ENCODE measurements at places on chromosomes 4 and X. TPM values are rescaled to one million over a fixed set of nuclear protein-coding genes. Genes with fewer than 3 reads are reported as not detected.

Gene CNOT6L
- total RNA-seq: 14.4 TPM

Gene CLCN5
- 5.9 TPM for total RNA-seq

Gene CXCL1
- total RNA-seq: not detected

Gene ANOS1
- total RNA-seq: under 0.01 TPM

Gene DGKK
- not detected for total RNA-seq

Gene PDGFRA
- 157 TPM for total RNA-seq

Gene ARHGAP36
- total RNA-seq: not detected

Gene NXF2B
- total RNA-seq: not detected

Gene CYLC1
- total RNA-seq: not detected

Gene ARMCX1
- total RNA-seq: 22.9 TPM

Gene PDE5A
- total RNA-seq: 567 TPM

DNA sequence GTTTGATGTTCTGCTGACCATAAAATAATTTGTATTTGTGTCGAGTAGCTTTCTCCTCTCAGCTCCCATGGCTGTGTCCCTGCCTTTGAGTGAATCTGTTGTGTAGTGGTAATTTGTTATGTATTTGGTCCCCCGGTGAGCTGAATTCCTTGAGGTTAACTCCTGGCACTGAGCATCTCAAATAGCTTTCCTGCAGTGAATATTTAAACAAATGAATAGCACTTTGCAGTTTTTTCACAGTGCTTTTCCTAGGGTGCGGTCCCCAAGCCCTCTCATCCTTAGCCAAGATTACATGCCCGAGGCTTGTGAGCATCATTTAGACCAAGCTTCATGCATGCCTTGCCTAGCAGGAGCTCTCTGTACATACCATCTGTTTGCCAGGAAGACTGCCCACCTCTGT lies 74.2 kb downstream of the CLDN34 start:
- DNase-seq: peak; percentile 8

DNA sequence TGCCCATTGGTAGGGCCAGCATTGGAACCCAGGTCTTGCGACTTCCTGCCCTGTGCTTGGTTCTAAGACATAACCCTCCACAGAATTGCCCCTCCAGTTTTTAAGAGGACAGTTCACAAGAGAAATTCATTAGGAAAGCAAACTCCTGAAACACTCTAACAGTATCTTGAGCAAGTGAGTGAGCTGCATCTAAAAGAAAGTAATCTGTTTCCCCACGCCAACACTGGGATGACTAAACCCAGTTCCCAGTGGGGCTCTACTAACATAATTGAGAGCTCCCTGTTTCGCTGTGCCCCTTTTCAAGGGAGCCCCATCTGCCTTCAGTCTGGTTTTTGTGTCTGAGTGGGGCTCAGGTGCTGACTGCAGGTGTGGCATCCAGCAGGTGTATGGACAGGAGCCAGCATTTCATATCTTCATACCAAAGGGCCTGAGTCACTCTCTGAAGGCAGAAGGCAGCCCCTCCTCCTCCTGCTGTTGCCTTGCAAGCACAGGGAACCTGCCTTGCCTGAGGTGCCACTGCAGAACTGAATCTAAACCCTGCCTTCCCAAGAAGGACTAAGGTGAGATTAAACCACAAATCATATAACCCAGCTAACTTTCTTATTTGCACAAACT lies 8.0 kb downstream of the AMOT start:
- DNase-seq: peak; percentile 7

DNA sequence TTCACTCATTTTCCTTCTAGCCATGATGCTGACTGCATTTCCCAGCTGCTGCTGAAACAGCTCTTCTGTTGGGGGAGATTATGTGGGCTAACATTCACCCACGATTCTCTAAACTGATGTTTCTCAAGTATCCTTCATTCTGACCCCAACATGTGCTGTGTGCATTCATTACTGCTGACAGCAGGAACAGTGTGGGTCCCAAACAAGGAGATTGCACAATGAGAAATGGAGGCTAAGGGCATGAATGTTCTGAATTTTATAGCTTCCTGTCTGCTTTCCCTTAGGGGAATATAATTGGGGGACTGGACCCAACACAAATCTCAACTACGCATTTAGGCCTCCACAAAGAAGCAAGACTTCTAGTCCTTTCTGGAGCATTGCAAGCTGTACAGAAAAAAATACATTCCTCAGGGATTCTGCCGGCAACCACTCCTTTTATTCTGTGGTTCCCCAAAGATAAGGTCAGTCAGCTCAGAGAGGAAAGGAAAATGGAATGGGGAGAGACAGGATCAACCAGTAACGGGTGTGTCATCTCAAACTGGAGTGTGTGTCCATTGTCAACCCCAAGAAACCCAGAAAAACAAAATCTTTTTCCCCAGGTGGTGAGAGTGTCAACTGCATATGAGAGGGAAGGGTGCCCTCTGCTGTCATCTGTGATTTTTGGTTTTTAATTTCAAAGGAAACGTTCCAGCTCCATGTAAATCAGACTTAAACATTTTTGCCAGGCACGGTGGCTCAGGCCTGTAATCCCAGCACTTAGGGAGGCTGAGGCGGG lies 81.5 kb upstream of the EGFL6 start:
- peak; percentile 88 for DNase-seq

DNA sequence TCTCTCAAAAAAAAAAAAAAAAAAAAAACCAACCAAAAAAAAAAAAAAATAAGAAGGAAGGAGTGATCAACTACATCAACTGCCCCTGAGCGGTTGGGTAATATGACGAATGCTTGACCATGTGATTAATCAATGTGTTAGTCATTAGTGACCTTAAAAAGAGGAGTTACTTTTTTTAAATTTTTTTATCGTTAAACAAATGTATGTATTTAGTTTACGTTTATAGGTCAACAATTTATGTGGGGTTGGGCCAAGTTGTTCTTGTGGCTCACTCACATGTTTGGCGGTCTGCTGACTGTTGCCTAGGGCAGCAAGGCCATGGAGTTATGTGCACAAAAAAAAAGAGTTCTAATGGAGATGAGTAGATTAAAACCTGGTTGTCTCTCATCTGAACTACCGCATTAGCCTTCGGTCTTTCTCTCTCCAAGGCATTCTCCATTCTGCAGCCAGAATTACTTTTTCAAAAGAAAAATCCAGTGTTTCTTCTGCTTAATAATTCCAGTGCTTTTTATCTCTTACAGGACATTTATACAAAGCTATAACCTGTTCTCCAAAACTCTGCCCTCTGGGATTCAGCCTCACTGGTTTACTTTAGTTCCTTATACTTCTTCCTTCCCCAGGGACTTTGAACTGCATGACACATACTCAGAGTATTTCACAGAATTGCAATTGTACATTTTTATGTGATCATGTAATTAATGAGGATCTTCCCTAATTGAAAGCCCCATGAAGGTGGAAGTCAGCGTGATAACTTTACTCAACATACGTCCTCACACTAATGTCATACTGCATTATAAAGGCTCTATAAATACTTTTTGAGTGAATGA lies 505.5 kb downstream of the ANKRD50 start:
- DNase-seq: peak; percentile 46

- DNase-seq: no peak
Observed at GRCh38 chrX:69795702-69796101, 179.8 kb downstream of the EDA start.

DNA sequence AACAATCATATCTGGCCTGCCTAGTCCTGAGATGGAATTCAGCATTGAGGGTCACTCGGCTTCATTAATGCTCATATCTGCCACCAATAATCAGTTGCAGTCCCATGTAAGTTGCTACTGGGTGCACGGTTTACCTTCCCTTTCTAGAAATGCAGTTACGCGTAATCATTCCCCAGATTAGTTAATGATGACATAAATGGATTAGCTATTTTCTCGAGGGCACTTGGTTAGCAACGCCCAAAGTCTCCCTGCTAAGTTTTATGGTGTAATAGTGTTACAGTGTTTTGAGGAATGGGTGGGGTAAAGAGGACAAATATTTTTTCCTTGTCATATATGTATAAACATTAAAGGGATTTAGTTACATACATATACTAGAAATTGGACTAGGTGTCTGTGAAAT lies 118.8 kb downstream of the MID1 start:
- no peak for DNase-seq

GRCh38 chr4:24287096-24287495 lies 297.3 kb downstream of the DHX15 start:
- DNase-seq: no peak

DNA sequence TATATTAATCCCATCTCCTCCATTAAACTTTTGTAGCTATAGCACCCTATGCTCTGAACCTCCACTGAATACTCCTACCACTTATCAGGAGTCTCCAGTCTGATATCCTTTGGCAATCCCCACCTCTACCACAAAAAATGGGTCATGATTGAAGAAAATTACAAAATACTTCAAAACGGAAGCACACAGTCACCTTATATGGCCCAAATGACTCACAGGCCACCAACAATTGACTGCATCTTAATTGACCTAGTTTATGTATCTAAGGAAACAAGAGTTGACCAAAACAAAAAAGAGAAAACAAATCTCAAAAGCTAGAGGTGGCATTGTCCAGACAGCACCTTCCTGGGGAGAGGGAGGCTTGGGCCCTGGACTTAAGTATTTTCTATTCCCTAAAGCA lies 120.0 kb upstream of the DIAPH2 start:
- DNase-seq: no peak

GRCh38 chr4:73609706-73610105 lies 10.5 kb downstream of the RASSF6 start:
- DNase-seq: peak; percentile 73

DNA sequence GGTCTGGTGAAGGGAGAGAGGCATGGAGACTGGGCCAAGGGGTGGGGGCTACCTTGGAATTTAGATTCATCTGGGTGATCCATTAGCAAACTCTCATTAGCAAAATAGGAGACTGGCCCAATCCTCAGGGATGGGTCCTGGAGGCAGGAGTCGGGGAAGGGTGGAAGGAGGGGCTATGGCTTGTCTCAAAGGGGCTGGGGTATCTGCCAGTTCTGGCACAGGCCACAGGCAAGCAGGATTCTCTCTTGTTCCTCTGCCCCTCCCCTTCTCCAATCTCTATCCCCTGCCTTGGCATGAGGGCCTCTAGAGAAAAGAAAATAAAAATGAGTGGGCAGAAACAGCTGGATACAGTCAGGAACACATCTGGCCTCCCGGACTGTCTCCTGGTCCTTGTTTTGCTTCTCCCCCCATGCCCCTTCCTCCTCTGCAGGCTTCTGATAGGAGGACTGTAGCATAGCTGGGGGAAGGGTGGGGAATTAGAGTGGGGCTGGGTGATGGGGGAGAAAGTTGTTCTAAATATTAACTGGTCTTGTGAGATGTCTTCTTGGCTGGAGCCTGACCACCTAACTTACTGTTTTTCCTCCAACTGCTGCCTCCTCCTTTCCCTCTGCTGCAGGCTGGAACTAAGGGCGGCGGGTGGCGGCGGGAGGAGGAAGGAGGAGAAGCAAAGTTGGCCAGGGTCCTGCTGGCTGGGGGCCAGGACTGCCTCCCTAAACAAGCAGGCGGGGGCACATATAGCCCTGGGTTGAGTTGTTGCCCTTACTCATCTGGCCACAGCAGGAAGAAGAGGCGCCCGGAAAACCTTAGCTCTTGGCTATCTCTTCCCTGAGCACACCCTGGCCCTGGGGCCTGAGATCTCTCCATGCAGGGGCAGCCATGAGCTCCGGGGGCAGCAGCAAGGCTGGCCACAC lies 53.3 kb upstream of the LAS1L start:
- peak; percentile 49 for DNase-seq

- DNase-seq: peak; percentile 75
Observed at GRCh38 chr4:128384091-128384520, 96.5 kb upstream of the PGRMC2 start.

- DNase-seq: no peak
Observed at GRCh38 chr4:8114456-8115202, 44.0 kb downstream of the ABLIM2 start.

DNA sequence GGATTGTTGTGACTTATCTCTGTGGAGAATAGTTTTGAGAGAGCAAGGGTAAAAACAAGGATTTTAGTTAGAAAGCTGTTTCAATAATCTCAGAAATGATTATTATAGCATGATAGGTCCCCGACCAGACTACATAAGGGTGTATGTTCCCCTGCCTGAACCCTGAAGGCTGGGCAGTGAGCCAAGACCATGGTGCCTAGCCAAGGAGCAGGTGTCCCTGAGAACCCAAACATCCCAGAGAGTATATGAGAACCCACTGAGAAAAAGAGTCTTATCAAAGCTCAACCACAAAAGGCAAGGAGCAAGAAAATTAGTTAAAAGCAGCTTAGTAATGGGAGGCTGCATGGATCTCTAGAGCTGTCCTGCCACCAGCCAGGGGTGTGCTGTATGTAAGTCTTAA lies 94.9 kb upstream of the UNC5C start:
- DNase-seq: no peak

DNA sequence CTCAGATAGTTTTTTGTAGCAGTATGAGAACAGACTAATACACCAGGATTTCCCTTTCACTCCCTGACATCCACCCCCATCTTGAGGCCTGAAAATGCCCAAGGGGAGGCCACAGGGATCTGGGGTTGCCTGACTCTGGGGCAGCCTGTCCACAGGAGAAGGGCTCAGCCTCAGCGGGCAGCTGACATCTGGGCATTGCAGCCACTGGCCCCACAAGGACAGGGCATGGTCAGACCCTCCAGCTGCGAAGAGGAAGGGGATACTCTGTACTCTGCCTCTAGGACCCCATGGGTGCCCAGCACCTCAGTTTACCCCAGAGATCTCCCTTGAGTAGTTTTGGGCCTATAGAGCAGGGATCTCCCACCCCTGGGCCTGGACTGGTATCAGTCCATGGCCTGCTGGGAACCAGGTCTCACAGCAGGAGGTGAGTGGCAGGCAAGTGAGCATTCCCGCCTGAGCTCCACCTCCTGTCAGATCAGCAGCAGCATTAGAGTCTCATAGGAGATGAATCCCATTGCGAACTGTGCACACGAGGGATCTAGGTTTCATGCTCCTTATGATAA lies 138.9 kb downstream of the HMX1 start:
- DNase-seq: no peak

DNA sequence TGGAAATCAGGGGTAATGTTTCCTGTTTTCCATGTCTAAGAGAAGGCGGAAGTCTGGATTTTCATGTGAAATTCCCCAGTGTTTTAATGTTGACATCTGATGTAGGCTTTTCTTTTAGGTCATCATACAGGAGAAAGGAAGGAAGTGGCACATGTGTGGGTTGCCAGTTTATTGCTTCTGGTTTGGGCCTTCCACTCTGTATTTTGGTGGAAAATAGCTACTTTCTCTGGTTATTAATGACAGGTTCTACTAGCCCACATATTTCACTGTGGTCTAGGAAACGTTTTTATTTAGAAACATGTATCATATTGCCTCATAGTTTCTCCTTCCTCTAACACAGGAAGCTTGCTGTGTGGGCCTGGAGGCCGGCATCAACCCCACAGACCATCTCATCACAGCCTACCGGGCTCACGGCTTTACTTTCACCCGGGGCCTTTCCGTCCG lies 7.2 kb downstream of the PDHA1 start:
- no peak for DNase-seq

GRCh38 chrX:109704563-109704962 lies 28.5 kb downstream of the ACSL4 start:
- DNase-seq: no peak

- DNase-seq: no peak
Observed at GRCh38 chrX:39969819-39970504, 127.8 kb downstream of the BCOR start.
